Endothelial cell of coronary artery (primary cell): ENCODE measurements at places on chromosomes 11 and 22. TPM values are rescaled to one million over a fixed set of nuclear protein-coding genes. Genes with fewer than 3 reads are reported as not detected.

TUBA8 gene
- 0.94 and 17.3 TPM in 2 replicates for total RNA-seq

FBLN1 gene
- total RNA-seq: 0.09 and 3.3 TPM in 2 replicates

OR52A1 gene
- total RNA-seq: not detected in 2 replicates

BIK gene
- 0.09 and 0.63 TPM in 2 replicates for total RNA-seq

NCR3LG1 gene
- total RNA-seq: 2.9 and 4.4 TPM in 2 replicates

SCGB2A2 gene
- not detected in 2 replicates for total RNA-seq

UBQLN3 gene
- total RNA-seq: 0.09 TPM in 1 of 2 replicates, not detected in the other

SCGB1C1 gene
- not detected in 2 replicates for total RNA-seq

NXPE1 gene
- total RNA-seq: not detected in 2 replicates

OR10A2 gene
- total RNA-seq: not detected in 2 replicates

PHLDA2 gene
- 4.9 and 6.1 TPM in 2 replicates for total RNA-seq

KLHL35 gene
- 3.2 and 4.9 TPM in 2 replicates for total RNA-seq

CRACR2B gene
- total RNA-seq: 2.7 and 4.8 TPM in 2 replicates

CD3E gene
- not detected in 2 replicates for total RNA-seq

TOP3B gene
- total RNA-seq: 24.0 and 27.8 TPM in 2 replicates

MMP13 gene
- not detected in 2 replicates for total RNA-seq

OR51V1 gene
- not detected in 2 replicates for total RNA-seq

MN1 gene
- 0.45 and 2.3 TPM in 2 replicates for total RNA-seq

PKDREJ gene
- under 0.01 TPM in 1 of 2 replicates, not detected in the other for total RNA-seq

VPREB3 gene
- total RNA-seq: 0.18 TPM in 1 of 2 replicates, not detected in the other

TMEM258 gene
- total RNA-seq: 107 and 134 TPM in 2 replicates

KDM4E gene
- not detected in 2 replicates for total RNA-seq

APOL3 gene
- total RNA-seq: 31.8 and 54.5 TPM in 2 replicates

FAM111B gene
- total RNA-seq: 6.3 and 12.1 TPM in 2 replicates

CHRNA10 gene
- 0.54 and 0.66 TPM in 2 replicates for total RNA-seq

DENND6B gene
- total RNA-seq: 0.72 and 1.5 TPM in 2 replicates

KRTAP5-7 gene
- total RNA-seq: not detected in 2 replicates

SPON1 gene
- not detected in 2 replicates for total RNA-seq

PLAAT5 gene
- total RNA-seq: not detected in 2 replicates

ASPHD2 gene
- total RNA-seq: 6.9 and 10.2 TPM in 2 replicates

SART1 gene
- total RNA-seq: 64.8 TPM in 2 replicates

AIFM3 gene
- total RNA-seq: 0.09 and 0.47 TPM in 2 replicates

EIF3L gene
- total RNA-seq: 340 and 346 TPM in 2 replicates

OMP gene
- 0.45 and 0.56 TPM in 2 replicates for total RNA-seq

KDELR3 gene
- total RNA-seq: 27.4 and 36.0 TPM in 2 replicates

TYR gene
- total RNA-seq: not detected in 2 replicates

HTR3A gene
- not detected in 2 replicates for total RNA-seq
